Stimulated activated CD8-positive, alpha-beta memory T cell treated with anti-CD3 and anti-CD28 coated beads, Interleukin-4, amount 100 ng/mL, for 1 hour (primary cell): ENCODE measurements at places on chromosomes 1 and 21.

DNA sequence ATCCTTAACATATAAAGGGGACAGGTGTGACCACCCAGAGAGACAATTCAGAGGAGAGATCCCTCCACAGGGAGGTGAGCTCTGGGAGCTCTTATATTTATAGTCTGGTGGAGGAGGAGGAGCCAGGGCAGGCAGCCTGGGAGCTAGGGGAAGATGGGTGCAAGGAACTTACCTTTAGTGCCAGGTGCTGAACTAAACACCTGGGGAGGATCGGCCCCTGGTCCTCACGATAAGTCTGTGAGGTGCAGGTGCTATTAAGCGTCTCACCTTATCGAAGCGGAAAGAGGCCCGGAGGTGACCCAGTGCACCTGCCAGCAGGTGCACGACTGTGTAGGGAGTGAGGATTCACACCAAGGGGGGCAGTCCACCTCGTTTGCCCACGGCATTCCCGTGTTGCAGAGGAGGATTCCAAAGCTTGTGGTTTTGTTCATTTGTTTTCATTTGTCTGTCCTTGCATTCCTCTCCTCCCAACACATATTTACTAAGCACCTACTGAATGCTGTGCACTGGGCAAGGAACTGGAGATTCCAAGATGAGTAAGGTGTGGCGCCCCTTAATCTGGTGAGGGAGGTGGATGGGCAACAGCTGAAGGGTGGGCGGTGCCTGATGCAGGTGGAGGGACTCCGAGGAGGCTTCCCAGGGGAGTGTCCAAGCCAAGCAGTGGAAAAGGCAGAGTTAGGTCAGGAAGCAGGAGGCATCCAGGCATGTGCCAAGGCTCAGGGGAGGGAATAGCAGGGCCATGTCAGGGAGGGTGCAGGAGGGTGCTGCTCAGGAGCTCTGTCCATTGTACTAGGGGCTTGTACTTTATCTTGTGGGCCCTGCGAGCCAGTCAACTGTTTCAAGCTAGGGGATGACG, 11.5 kb downstream of the ARHGEF10L start:
- no peak for DNase-seq

GRCh38 chr1:213008564-213008963, 7.1 kb downstream of the ANGEL2 start:
- DNase-seq: no peak

- DNase-seq: no peak
Measured at GRCh38 chr1:247241691-247242090, 14.2 kb upstream of the VN1R5 start.

- no peak for DNase-seq
Measured at GRCh38 chr1:67688526-67689219, 3.7 kb downstream of the GADD45A start.
